ENCODE measurements at places on chromosomes 3 and 15. TPM values are rescaled to one million over a fixed set of nuclear protein-coding genes. Genes with fewer than 3 reads are reported as not detected.

MBNL1 gene
- 191 TPM for polyA plus RNA-seq

TARS3 gene
- polyA plus RNA-seq = 1.3 TPM

LCMT2 gene
- 1.4 TPM for polyA plus RNA-seq

SGO1 gene
- 0.42 TPM for polyA plus RNA-seq

DCBLD2 gene
- polyA plus RNA-seq = 1.1 TPM

TRPC1 gene
- not detected for polyA plus RNA-seq

FILIP1L gene
- 0.40 TPM for polyA plus RNA-seq

SERPINI2 gene
- polyA plus RNA-seq = 0.24 TPM
